ENCODE measurements at places on chromosomes 3 and 15.

DNA sequence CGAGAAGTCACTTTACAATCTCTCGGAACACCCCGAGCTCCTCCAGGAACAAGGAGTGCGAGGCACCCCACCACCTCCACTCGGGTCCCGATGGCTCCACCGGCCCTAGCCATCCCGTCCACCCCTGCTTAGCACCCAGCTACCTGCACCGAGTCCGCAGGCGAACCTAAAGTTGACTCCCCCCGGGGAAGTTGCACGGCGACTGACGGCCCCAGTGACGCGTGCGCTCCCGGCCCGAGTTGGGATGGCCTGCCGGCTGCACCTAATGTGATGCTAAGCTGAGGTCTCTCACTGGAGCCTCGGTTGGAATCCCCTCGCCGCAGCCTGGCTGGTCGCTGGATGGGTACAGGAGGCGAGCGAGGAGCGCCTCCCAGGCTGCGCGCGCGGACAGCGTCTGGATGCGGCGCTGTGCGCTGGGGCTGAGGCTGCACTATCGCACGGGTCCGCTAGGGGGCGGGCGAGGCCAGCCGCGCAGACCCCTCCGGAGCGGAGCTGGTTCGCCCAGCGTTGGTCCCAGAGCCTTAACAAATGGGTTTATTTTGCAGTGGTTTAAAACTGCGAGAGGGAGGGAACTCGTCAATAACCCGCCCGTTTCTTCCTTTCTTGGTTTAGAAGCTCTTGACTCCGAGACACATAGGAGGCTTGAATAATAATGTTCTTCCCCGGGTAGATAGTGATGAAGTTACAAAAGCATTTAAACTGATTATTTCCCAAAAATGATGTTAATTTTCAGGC, at the start of gene OXTR:
Gene OXTR, minus strand, starts transcription at position 526 of the 735 bp plus-strand sequence. CDS start 1,426 bp downstream, outside the sequence.
- DNase-seq, result peak; percentile 46

DNA sequence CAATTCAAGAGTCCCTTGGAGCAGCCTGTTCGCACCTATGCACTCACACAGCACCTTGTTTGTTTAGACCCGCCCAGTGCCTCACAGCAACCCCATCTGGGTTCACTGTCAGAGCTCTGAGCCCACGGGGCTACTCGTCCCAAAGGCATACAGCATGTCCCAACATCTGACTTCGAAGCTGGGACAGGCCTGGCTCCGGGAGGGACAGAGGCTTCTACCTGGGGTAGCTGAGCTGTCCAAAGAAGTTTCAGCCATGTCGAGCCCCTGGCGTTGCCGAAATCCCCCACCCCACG, 28.6 kb upstream of the CYP11A1 start:
- DNase-seq, result no peak

DNA sequence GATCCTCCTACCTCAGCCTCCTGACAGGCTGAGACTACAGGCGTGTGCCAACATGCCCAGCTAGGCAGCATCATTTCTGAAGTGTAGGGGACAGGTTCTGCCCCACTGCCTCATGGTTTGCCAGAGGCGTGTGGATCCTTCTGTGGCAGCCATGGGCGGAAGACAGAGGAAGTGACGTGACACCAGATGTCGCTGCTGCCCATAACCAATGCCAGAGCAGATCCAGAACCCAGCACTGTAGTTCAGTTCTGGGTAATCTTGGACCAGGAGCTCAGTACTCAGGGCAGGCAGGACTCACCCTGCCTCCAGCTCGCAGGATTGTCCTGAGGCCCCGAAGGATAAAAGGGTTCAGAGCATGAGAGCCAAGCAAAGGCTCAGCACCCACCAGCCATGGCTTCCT, 8.2 kb downstream of the RBPMS2 start:
- DNase-seq, result no peak

- no peak for DNase-seq
Observed at GRCh38 chr3:62479326-62479725, 106.0 kb upstream of the FEZF2 start.

DNA sequence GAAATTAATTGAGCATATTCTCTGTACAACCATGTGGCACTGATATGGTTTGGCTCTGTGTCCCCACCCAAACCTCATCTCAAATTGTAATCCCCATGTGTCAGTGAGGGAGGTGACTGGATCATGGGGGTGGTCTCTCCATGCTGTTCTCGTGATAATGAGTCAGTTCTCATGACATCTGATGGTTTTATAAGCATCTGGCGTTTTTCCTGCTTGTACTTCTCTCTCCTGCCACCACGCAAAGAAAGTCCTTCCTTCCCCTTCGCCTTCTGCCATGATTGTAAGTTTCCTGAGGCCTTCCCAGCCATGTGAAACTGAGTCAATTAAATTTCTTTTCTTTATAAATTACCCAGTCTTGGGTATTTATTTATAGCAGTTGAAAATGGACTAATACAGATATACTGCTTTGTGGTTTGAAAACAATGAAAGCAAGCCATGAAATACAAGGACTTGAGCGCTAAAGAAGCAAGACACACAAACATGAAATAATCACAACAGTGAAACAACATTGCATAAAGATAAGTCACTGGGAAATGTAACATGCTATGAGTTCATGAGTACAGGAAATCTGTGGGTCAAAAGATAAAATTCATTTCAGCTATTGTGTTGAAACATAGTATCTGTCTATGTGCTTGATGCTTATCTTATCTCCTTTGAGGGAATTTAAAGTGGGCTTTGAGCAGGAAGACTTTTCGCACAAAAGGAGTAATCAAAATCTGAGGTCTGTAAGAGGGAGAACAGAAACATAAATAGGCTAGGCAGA, 288.7 kb downstream of the GBE1 start:
- DNase-seq, result no peak

GRCh38 chr15:61318301-61318700, 89.2 kb upstream of the RORA start:
- DNase-seq, result no peak

DNA sequence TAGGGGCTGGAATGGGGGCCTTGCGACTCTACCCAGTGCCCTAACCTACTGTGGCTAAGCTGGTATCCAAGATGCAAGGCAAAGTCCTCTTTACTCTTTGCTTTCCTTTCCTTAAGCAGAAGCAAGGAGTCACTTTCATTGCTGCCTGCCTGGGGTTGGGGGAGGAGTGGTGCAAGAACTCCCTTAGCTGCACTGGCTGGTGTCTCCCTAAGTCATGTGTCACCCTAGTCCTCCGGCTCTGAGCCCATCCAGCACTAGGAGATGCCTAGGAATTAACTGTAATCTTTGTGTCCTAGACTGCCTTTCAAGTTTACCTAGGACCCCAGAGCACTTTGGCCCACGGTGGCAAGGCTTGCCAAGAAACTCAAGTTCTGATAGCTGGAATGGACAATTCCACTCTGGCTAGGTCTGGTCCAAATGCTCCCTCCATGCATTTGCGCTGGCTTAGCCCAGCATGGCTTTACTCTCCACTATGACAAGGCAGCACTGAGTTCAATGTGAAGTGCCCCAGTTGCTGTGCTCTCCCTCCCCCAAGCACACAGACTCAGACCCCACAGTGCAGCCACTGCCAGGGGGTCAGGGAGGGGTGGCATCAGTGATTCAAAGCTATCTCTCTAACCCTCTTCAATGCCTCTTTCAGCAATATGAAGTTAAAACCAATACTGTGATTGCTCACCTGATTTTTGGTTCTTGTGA, 58.7 kb downstream of the ESYT3 start:
- no peak for DNase-seq

DNA sequence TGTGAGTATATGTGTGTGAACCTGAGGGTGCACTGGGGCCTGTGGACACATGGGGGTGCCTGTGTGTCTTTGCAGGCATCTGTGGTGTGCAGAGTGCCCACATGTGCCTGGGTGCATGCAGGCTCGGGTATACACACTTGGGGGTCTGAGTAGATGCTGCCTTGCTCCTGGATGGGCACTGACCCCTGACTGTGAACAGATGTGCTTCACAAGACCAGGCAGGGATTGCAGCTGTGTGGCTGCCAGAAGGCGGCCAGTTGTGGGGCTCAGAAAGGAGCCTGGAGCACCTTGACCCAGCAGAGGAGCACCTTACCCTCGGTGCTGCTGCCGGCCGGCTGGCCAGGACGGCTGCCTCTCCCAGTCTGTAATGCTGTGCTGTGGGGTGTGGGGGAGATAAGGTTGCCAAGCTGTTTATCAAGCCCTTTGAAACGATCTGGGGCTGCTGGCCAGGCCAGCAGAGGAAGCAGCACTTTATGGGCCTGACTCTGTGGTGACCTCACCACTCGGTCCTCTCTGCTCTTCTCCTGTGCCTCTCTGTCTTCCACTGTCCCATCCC, 55.5 kb upstream of the MRPS22 start:
- no peak for DNase-seq

- no peak for DNase-seq
Observed at GRCh38 chr15:44726568-44727484, 9.5 kb upstream of the TRIM69 start.

DNA sequence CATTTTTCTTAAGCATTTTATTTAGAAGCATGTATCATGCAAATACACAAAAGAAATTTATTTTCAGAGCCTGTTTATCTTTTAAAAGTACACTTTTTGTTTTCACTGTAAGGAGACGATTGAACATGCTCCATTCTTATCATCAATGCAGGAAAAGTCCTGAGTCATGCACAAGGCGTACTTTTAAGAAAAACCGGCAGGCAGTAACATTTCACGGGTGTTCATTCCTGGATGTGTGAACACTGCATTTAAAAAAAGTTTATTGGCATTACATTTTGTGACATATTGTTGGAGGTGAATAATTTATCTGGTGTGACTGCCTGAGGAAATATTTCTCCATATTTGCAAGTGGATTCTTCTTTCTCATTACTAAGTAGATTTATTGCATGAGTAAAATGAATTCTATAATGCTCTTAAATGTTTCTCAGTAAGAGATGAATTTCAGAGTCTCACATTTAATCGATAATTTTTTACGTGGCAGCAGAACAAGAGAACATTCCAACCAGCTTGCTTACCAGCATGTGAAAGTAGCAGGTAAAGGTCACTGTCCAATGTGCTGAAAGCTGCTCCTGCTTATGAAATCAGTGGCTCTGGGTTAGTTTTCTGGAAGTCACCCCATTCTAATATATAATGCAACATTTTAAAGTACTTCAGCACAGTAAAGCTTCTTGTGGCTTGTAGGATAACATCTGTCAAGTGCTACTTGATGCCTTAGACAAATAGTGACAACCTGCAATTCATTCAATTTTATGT, 87.0 kb downstream of the SV2B start:
- peak; percentile 72 for DNase-seq

DNA sequence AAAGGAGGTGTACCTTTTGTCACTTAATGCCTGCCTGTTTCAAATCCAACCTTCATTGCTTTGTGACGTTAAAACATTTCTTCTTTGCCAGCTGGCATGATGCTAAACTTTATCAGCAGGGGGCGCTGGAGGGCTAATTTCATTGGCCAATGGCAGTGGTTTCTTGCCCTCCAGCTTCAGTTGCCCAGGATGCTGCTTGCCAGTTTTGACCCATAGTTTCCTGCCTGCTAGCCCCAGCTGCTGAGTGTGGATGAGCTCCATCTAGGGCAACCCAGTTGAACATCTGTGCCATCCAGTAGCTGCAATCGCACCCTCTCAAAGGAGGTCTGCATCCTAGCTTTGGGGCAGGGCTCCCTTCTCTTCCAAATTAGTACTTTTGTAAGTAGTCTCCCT, 22.1 kb downstream of the ACKR2 start:
- DNase-seq, result no peak

- DNase-seq, result no peak
Observed at GRCh38 chr3:195149292-195150030, 121.5 kb downstream of the XXYLT1 start.

GRCh38 chr3:114553949-114554593, 260.2 kb downstream of the TIGIT start:
- DNase-seq, result no peak

DNA sequence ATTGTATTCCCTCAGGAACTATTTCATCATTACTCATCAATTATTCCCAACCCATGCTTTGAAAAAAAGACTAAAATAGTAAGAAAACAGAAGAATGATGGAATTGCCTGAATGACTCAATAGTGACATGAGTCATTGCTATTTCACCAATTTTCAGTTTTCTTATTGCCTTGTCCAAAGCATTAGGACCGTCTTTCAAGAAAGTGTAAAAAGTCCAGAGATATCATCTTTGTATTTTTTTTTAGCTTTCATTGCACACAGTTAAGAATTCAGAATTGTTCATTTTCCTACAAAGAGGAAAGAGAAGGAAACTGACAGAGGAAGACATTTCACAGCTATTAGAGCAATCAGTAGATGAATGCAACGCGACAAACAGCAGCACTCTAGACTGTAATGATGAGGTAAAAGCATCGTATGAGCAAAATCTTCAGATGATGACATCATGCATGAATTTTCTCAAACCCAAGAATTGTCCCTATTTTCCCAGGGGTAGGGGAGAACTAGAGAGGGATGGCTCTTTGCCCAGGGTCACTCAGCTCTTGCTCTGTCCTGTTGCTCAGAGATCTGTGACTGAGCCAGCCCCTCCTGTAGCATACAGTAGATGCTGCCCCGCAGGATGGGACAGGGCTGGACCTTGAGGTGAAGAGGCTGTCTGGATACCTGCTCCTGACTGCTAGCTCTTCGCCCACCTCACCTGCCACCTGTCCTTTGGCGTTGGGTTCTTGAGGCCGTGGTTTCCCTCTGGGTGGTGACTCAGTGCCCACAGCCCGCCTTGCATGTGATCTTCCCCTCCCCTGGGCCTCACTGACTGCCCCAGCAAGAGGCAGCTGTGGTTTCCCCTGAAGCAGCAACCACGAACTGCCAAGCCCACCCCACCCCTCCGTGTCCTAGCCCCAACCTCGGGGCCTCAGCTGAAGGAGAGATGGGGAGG, 84.8 kb downstream of the PPCDC start:
- no peak for DNase-seq

- peak; percentile 41 for DNase-seq
Observed at GRCh38 chr3:120678331-120678947, 3.6 kb downstream of the HGD start.

DNA sequence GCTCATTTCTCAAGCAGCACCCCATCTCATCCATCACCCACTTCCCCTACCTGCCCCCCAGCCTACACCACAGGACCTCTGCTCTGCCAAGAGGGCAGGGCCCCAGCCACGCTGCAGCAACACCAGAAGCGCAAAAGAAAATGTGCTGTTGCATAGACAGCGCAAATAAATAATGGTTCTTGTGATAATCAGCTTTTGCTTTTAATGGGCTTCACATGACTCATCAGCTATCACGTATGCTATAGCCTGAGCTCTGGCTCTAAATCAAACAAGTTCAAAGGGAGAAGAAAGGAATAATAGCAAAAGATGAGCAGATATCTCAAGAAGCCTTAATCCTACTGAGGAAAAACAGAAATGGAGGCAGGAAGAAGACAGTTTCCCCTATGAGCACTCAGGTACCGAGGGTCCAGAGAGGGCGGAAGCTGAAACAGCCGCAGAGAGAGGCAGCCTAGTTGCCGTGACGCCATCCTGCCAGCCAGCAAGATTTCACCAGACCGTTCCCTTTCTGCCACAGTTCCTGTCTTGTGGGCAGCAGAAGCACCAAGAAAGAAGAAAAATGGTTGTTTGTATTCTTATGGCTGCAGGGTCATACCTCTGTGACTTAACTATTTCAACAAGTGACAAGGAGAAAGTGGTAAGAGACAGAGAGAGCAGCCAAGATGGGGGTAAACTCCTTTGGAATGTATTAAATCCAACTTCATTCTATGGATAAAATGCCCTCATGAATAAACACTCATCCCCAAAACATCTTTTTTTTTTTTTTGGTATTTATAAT, 22.0 kb downstream of the RAB27A start:
- no peak for DNase-seq
